HAP-1 (cell line): ENCODE measurements at places on chromosomes 4 and X.

DNA sequence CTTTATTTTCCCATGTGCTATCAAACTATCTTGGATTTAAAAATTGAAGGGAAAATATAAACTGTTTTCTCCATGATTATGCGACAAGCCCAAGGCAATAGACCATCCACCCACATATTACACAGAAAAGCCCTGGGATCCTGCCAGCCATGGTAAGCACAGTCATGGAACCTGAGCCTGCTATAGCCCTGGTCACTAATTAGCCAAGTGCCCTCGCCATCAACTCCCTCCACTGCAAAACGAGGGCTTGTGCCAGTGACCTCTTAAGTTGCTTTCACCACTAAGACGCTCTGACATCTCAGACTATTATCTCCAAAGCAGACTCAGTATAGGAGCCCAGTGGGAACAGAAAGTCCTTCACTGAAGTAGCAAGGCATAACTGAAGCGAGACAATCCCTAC, 69.2 kb downstream of the NLGN4X start:
- no peak for DNase-seq

- DNase-seq: no peak
These were observed 115.9 kb upstream of the TEX13D start for GRCh38 chrX:124216396-124217115.

DNA sequence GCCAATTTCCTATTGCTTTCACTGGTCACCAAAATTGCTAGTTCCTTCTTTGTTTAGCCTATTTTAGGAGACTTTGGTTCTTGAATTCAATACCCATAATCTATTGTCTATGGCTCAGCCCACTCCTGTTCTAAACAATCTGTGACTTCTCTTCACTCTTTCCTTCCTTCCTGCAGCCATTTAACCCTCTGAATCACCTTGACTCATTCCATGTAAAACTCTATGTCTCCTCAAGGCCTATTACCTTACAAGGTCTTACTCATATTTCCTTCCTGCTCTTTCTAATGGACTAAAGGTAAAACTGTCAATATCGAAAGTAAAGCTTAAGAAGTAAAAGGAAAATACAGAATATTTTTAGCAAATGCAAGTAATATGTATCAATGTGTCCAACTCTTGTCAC, 301.6 kb downstream of the ARHGAP24 start:
- DNase-seq: no peak

DNA sequence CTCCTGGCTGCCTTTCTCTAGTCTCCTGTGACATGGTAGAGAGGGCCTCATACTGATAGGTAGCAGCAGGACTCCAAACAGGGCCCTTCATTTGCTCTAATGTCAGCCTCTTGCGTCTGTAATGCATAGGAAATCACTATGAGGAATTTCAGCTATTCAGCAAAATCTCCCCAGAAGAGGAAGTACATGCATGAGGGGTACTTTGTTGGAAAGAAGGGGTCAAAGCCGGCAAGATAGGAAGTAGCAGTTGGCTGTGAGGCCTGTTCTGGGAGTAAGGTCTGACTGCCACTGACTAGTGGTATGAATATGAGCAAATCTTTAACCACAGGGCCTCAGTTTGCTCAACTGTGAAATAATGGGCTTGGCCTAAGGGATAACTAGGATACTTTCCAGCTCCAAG, 283.2 kb downstream of the ARHGAP10 start:
- DNase-seq: no peak

GRCh38 chr4:33116871-33117270, 2396.7 kb downstream of the PCDH7 start:
- DNase-seq: no peak

- no peak for DNase-seq
These were observed 111.4 kb downstream of the LUZP4 start for GRCh38 chrX:115400960-115401359.

DNA sequence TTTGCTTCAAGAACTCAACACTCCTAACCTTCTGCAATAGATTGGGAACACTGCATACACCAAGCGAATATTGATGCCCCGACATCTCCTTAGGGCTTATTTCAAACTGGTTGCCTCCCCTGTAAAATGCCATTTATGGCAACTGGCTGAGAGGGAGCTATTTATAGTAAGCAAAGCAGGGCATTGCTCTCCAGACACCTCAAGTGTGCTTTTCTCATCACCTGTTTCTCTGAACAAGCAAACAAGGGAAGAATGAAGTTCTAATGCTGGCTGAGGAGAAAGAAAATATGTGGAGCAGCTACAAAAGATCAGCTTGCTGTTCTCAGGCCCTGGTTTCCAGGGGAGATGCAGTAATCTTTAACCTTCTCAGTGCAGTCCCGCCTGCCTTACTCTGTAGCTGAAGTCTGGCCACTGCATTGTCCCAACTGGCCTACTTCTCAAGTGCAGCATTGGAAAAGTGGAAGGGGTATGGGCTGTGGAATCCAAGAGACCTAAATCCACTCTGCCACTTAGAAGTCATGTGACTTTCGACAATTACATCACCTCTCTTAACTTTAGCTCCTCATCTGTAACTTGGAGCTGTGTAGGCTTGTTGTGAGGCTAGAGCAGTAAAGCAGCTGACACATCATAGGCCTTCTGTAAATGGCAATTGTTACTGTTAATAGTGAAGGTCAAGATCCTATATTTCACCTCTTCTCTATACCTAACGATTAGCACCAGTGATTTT, 47.9 kb upstream of the FGF13 start:
- no peak for DNase-seq

- DNase-seq: no peak
These were observed 17.4 kb upstream of the TMPRSS11F start for GRCh38 chr4:68147079-68147478.

- no peak for DNase-seq
These were observed 195.3 kb upstream of the LNX1 start for GRCh38 chr4:53786632-53787031.

DNA sequence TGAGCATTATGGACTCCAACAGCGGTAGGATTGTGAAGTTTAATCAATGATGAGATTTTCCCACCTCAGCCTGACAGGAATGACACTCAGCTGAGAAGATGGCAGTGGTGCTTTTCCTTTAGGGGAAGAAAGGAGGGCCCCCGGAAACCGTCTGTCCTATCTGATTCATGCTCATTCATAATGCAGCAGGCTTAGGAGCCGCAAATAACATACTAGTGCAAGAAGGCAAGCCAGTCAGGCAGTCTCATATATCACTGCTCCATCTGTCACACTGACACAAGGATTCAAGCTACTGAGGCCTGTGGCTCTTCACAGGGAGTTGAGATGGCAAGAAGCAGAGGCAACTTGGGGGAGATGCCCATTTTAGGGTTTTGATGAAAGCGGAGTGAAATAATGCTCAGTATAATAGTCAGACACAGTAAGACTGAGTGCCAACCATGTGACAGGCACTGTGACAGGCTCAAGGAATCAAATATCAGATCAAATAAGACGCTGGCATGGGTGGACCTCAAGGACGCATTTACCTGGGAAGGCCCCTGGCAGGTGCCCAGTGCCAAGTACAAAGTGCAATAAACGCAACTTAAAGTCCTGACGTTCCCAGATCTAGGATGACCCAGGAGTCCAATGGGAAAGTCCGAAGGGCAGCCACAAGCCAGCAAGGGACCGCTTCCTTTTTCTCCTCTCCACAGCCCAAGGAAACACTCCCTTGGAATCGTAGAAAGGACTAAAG, 63.4 kb downstream of the FHDC1 start:
- DNase-seq: no peak

DNA sequence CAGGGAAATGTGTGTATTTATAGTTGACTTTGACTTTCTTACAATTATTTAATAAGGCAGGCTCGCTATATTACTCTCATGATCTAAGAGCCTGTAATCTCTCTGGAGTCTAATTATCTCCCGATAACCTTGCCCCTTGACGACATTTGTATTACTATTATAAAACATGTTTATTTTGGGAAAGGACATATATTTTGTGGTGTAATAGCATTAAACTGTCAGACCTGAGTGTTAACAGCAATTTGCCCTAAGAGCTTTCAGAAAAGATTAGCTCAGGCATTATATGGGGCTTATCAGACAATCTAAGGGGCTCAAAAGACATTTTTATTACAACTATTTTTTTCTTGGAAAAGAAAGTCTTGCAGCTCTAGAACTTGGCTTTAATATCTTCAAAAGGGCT, 427.9 kb upstream of the SLIT2 start:
- DNase-seq: no peak

GRCh38 chrX:104696667-104697066, 130.7 kb downstream of the IL1RAPL2 start:
- no peak for DNase-seq
